Right hindlimb (tissue), 1 donor: ENCODE measurements at places on chromosomes 13 and 19.
A peak's percentile ranks its signal among the peaks of the same experiment; 100 is the strongest.

- DNase-seq, result no peak
Measured at GRCh38 chr19:16449330-16449961, 22.3 kb downstream of the EPS15L1 start.

DNA sequence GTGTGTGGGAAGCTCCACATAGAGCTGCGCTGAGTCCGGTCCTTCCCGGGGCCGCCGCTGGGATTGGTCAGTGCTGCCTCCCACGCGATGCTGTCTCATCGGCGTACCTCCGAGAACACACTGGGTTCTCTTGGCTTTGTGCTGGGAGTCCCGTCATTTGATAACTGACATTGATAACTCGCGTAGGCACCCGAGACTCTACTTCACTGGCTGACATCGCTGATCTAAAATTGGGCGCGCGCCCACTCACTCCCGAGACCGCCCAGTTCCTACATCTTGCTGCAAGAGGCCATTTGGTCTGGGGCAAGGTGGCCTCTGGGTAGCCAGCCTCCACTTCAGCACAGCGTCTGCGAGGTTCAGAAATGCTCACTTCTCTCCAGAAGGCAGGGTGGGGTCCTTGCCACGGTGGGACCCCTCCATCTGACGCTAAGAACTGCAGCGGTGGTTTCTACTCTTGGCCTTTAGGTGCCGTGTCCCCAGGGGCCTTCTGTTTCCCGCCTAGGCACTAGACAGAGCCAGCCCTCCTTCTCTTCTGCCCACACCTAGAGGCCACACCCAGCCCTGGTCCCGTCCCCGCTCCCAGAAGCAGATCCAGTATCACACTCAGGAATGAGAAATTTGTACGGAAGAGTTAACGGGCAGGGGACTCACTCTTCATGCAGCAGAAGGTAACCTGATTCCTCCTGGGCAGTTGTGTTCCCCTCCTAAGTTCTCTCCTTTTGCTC is 40.7 kb upstream of the ATP11A start:
- DNase-seq, result no peak

GRCh38 chr19:44644402-44645016 is 799 bp downstream of the PVR start:
- peak; percentile 49 for DNase-seq

- no peak for DNase-seq
Measured at GRCh38 chr19:29527500-29528328, 1.9 kb downstream of the VSTM2B start.

GRCh38 chr13:98175043-98175442 is 2.0 kb downstream of the RNF113B start:
- no peak for DNase-seq

GRCh38 chr13:42495255-42495654 is 78.7 kb upstream of the TNFSF11 start:
- DNase-seq, result no peak

DNA sequence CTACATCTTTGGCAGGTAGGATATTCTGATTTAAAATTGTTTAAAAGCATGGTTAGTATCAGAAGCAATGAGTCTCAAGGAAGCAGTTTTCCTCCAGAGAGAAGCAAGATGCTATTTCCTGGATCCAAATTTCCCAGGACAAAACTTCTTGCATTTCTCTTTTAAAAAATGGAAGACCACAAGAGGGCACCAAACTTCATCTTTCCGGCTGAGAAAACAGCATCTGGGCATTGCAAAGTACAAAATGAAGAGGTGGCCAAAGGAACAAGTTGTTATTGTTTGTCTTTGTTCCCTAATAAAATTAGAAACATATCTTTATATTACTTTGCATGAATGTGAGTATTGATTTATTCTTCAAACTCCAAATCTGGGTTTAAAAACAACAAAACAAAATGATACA is 60.0 kb upstream of the LRCH1 start:
- no peak for DNase-seq

DNA sequence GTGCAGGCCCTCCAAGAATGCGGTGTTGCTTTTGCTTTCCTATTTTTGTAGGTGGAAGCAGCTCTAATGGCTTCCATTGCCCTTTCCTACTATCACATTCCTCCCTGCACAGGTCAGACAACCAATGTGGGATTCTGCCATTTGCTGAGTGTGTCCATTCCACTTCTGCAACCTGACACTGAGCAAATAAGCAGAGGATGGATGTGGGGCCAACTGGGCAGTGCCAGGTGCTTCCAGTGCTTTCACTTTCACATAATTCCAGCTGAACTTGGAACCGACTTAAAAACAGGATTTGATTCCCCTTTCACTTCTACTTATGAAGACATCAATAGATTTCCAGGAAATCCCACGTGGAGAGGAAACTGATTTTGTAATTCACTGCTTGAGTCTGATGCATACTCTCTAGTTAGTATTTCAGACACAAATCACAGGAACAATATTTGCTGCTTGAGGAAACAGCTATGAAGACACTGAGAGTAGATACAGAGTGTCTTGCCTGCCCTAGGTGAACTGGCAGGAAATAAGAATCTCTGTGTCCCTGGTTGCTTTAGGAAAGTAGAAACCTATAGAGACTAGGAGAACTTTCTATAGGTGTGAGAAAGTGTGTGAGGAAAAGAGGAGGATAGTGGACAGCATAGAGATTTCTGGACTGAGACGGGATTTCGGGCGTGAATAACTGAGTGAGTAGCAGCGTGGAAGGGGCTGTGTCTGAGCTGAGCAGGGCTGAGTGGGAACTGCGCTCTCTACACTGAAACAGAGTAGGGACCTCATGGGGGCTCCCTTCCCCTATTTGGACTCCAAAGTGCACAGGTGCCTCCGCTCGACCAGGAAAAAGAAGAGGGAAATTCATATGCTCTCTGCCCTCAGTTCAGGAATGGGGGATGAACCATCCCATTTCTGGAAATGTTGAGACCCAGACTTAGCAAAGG is 22.5 kb downstream of the LGALS16 start:
- DNase-seq, result peak; percentile 18

- no peak for DNase-seq
Measured at GRCh38 chr13:37348916-37349643, 243.6 kb upstream of the CSNK1A1L start.

DNA sequence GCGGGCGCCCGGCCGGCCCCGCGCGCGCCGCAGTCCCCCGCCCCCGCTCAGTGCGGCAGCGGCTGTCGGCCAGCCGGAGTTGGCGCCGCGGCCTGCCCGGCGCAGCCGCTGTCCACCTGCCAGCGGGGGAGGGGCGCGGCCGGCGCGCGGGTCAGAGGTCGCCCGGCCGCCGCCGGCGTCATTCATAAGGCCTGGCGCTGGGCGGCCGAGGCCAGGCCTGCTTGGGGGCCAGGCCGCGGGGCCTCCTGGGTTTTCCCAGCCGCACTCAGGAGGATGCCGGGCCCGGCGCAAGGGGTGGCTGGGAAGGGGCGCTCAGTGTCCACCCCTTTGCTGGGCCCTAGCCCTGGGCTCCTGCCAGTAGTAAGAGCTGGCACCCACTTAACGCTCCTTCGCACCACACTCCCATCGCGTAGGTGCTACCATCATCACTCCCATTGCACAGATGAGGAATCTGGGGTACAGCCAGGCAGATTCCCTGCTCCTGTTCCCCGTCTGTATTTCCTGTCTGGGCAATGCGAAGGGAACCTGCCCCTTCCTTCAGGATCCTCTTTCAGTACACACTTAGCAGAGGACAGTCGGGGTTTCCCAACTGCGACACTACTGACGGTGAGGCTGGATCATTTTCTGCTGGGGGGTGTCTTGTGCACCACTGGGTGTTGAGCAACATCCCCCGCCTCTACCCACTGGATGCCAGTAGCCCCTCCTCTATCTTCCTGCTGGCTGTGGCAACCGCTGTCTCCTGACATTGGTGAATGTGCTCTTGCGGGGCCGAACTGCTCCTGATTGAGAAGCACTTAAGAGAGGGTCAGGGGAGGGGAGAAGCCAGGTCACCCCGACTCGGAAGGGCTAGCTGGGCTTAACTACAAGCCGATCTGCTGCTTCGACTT is 846 bp upstream of the PRKACA start:
- peak; percentile 77 for DNase-seq

GRCh38 chr13:24648983-24649687 is 31.1 kb upstream of the ATP12A start:
- no peak for DNase-seq

DNA sequence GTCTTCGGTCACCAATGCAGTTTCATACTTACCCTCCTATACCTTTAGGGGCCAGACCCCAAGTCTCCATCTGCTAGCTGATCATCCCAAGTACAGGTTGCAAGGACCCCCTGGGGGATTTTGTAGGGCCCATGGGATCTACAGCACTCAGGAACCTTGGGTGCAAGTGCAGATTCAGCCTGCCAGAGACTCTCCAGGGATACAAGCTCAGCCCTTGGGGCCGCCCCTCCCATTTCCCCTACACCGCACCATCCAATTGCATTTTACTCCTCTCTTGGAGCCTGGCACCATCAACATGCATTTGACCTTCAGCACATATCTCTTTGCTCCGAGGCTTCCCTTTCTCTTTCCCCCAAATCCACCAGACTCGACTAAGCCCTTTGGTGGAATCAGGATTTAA is 154.7 kb upstream of the ZNF536 start:
- no peak for DNase-seq

GRCh38 chr19:926589-927350 is 935 bp downstream of the ARID3A start:
- no peak for DNase-seq

- no peak for DNase-seq
Measured at GRCh38 chr19:543910-544608, at the start of gene GZMM. Gene GZMM, plus strand, starts transcription at chr19:544053. Its CDS starts 19 bp downstream, at chr19:544072.

DNA sequence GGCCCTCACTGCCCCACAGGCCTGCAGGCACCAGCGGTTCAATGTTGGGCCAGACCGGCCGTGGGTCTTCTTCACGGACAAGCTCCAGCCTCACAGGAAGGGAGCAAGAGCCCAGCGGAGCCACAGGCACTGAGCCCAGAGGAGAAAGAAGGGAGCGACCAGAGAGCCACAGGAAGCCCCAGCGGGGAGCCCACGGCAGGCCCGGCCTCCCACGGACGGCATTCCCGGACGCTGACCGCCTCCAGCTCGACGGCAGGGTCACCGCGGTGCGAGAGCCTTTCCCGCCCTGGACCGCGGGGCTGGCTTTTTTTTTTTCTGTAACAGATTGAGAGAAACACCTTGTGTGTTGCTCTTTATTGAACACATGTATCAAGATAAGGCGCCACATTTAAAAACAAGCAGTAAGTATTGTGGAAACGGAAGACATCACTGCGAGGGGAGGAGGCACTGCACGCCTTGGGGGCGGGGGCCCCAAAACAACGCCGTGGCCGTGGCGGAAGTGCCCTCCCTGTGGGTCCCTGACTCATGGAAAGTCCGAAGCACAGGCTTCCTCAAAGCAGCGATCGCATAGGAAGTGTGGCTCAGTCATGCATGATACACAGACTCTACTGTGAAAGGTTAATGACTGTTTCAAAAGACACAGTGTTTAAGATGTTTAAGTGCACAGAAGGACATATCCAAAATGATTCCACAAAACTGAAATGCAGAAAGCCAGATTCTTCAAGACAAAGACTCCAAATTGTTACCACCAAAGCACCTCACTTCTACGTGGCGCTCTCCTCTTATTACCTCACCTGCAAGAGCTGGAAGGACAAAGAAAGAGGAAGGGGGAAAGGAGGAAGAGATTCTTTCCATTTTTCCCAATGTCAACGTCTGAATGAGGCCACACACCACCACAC is 3.5 kb downstream of the RASA3 start:
- peak; percentile 78 for DNase-seq
